Activated naive CD4-positive, alpha-beta T cell treated with Interleukin-2 at 50 U/mL for 16 hours (primary cell): ENCODE measurements at places on chromosomes 12 and 14.

- DNase-seq = no peak
These were observed 359.3 kb upstream of the FKBP4 start for GRCh38 chr12:2435511-2435910.

- no peak for DNase-seq
These were observed 67.0 kb downstream of the MAP1LC3B2 start for GRCh38 chr12:116626153-116626552.

DNA sequence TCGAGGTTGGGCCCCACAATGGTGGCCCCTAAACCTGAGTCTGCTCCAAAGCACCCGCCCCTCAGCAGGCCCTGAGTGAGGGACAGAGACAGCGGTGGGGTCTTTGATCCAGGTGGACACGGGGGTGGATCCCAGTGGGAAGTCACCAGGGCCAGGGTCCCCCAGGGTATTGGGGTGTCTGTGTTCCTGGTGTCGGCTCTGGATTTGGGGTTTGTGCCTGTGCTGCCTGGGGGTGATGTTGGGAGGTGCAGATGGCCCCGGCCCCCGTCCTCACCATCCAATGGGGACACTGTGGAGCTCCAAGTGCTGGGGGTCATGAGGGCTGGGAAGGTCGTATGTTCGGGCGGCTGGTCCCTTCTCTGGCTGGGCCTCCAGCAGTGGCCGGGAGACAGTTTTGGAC is 354.2 kb downstream of the TMEM121 start:
- no peak for DNase-seq

DNA sequence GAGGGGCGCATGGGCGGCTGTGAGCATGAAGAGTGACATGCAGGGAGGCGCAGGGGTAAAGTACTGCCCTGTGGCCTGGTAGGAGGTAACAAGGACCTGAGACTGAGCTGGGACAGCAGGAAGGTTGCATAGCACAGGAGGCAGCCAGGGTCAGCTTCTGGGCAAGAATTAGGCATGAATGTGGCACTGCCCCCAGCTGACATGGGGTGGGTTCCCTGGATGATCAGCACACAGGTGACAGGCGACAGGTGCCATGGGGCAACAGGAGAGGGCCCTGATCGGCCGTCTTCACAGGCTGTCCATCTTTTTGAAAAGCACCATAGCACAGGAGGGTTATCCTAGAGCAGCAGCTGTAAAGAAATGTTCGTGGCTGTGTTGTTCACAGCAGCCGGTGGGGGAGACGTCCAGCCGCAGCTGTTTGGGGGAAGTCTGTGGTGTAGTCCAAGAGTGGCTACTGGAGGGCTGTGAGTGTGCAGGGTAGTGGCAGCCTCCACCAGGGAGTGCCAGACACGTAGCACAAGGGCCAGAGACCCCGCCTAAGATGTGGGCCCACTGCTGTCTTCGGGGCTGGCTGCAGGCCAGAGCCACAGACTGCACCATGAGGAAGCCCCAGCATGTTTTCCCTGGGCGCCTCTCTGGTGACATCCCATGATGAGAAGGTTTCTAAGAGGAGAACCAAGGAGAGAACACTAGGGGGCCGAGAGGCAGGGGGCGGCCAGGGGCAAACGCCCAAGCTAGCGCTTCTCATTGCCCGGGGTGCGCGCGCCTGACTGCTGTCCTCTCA is 8.4 kb downstream of the CLBA1 start:
- no peak for DNase-seq

DNA sequence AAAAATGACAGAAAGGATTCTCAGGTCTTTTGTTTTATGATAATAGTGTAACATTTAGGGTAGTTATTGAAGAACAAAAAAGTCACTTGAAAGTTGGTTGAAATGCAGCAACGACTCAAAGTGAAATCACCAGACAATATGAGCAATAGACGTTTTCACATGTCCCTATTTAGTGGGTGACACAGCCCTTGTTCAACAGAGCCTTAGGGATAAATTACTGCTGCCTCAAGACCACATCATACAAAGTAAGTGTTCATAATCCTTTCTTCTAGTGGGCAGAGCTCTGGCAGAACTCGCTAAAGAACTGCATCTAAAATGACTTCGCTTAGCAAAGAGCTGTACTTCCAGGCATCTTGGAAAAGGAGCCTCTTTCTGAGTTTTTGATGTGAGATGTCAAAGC is 128.5 kb upstream of the LMNTD1 start:
- DNase-seq = no peak

GRCh38 chr12:97257726-97258125 is 204.9 kb upstream of the RMST start:
- DNase-seq = no peak

- DNase-seq = no peak
These were observed 7.1 kb upstream of the SNRPF start for GRCh38 chr12:95851606-95852005.

DNA sequence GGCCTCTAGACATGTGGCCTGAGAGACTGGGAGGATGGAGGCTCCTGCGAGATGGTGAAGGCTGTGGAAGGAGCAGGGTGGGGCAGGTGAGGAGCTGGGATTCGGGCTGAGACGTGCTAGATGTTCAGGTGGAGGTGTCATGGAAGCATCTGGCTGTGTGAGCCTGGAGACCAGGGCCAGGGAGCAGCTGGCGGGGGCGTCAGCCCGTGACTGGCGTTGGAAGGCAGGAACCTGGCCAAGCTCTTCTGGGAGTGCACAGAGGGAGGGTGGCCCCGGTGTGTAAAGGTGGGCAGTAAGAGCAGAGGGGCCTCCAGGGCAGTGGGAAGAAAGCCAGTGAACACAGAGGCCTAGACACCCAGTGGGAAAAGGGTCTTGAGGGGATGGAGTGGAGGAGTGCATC is 55.1 kb upstream of the RD3L start:
- DNase-seq = no peak

DNA sequence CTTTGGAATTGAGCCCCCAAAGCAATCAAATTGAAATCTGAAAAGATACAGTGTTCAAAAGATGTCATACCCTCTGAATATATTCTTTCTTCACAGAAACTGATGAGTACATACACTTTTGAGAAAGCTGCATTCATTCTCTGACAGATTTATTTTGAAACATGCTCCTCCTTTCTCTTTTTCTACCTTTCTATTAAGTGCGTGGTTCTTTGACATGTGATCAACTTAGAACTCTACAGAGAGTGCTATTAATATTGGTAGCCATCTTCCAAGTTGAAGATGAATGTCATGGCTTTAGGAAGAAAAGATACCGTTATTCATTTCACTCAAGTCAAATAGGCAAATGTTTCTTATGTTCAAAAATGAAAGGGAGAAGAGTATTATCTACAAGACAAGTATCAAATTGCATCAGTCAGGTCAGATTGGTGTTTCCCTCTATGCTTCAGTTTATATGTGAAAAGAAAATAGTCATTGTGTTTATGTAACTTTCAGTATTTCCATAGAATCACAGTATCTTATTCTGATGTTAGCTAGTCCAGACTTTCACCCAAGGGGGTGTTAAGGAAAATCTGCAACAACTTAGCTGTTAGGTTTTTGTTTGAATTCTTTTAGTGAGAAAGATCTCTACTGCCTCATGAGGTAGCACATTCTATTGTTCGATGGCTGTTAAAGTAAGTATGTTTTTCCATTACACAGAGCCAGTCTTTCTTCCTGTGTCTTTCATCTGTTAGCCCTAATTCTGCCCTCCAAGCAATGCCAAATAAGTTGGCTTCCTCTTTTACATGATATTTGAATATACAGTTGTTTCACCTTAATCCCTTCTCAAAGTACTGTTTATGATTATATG is 55.4 kb upstream of the GARIN2 start:
- DNase-seq = no peak

GRCh38 chr12:122155705-122156104 is 18.3 kb downstream of the IL31 start:
- no peak for DNase-seq

GRCh38 chr14:36647824-36648753 is 13.6 kb upstream of the PAX9 start:
- no peak for DNase-seq

GRCh38 chr12:99111600-99111999 is 466.5 kb downstream of the APAF1 start:
- no peak for DNase-seq
